ENCODE measurements at places on chromosomes 13 and 19.

DNA sequence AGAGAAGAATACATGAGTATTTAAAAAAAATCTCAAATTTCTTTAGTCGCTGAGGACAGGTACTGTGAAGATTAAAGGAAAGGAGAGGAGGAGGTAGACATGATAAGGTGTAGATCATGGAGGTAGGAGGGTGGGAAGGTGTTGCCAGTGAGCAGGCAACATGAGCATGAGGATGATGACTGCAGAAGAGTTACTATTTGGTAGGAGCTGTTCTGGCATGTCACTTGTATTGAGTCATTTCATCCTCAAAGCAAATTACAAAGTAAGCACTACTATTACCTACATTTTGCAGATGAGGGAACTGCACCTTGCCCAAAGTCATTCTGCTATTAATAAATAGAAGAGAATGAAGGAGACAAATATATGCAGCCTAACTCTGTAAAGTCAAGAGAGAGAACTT is 435.8 kb upstream of the KLF12 start:
- DNase-seq: no peak

DNA sequence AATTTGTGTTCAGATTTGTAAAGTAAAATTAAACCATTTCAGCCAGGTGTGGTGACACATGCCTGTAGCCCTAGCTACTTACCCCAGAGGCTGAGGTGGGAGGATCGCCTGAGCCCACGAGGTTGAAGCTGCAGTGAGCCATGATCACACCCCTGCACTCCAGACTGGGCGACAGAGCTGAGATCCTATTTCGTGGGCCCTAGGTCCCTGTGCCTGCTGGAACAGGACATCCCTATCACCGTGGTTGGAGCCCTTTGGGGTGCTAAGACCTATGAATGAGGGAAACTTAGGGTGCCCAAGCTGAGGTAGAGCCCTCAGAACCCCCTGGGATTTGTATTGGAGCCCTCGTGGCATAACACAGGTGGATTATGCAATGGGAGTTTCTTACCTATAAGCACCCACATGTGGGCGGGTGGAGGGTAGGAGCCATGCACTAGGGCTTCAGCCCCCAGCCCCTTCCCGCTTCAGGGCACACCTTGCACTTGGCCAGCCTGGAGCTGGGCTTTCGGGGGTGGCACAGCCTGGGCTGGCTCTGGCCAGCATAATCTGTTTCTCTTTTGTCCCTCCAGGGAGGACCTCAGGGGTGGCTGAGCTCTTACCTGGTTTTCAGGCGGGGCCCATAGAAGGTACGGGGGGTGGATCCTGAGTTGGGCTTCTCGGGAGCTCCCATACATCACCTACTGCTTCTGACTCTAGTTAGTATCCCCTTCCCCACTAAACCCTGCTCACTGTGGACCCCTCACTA is 7.2 kb upstream of the USF2 start:
- DNase-seq: no peak

- peak; percentile 37 for DNase-seq
These were observed 11.0 kb upstream of the JUND start for GRCh38 chr19:18292462-18292809.

DNA sequence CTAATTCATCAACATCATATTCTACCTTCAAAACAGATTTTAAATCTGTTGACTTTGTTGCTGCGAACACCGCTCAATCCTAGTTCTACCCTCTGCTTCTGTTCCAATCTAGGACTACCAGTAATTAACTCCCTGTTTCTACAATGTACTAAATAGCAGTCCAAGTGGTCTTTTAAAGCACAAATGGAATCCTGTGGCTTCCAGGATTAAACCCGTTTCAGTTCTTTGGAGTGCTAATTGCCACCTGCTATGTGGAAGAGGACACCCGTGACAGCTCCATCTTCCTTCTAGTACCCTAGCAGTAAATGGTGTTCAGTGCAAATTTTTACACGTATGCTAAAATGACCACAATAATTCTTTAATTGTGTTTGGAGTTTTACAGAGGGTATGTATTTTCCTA is 232.1 kb downstream of the TDRD3 start:
- no peak for DNase-seq

DNA sequence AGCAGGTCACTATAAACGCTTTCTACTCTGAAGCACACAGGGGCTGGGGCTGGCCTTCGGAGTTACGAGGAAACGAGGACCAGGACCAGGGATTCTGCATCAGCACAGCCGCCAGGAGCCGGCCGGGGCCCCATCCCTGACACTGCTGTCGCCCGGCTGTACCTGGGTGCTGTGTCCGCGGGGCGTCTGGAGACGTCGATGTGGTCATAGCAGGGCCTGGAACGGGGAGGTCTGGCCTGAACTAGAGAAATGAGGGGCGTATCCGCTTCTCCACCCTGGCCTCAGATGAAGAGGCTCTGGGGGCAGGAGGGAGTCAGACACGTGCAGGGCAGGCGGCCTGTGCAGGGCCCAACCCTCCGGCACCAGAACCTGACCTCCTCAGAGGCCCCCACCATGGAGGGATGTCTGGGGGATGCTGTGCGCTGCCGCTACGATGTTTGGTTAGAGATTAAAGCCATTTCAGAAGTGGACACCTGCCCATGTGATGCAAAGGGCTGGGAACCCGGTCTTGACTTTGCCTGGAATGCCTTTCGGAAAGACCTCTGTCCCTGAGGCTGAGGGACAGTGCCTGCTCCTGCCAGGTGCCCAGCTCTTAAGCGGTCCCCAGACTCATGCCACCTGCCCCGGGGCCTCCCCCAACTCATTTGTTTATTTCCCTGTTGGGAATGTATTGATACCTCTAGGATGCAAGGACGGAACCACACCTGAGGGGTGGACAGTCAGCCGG is 21.4 kb downstream of the GAS6 start:
- no peak for DNase-seq

DNA sequence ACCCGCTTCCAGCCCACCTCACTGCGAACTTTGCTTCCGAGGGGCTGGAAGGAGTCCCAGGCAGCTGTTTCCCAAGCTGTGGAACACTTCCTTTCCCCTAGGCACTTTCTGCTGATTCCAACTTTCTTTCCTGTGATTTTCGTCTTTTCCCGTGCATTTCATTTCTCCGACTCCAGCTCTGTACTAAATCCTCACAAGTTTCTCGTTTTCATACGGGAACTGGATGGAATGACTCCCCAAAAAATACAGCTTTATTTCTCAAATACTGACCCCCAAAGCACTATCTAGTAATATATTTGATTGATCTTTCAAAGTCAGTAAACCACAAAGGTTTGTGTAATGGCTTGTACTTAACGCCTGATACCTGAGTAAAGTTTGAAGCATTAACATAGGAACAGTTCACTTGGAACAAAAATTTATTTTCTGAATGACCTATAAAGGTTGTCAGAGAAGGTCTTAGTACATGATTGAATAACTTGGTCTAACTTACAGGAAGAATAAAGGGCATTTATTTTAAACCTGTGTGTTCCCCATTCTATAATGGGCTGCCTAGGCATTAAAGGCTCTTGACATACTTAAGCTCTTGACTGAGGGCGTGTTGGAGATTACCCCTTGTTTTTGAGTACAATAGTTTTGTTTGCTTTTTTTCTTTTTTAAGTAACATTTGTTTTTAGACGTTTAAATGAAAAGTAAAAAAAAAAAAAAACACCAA is 1.3 kb upstream of the PCDH9 start:
- no peak for DNase-seq

- no peak for DNase-seq
These were observed 2.1 kb downstream of the KCNK6 start for GRCh38 chr19:38321646-38322196.

GRCh38 chr19:34681478-34681877 is 4.0 kb downstream of the ZNF302 start:
- DNase-seq: no peak

DNA sequence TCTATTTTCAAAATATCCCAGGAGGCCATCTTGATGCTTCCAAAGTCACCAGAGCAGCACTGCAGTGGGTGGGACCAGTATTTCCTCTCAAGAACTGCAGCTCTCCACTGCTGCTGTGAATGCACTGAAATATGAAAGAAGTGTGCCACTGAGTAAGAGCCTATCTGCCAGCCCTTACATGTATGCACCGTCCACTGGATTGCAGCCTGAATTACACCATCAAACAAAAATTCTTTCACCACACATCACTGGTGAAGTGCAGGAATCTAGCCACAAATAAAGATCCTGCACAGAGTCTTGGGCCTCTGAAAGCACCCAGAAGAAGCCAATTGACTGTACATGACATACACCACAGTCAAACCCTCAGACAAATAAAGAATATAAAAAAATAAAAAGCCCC is 249.0 kb downstream of the LHFPL6 start:
- no peak for DNase-seq

GRCh38 chr19:55383279-55384130 is 587 bp downstream of the TMEM238 start:
- peak; percentile 57 for DNase-seq

DNA sequence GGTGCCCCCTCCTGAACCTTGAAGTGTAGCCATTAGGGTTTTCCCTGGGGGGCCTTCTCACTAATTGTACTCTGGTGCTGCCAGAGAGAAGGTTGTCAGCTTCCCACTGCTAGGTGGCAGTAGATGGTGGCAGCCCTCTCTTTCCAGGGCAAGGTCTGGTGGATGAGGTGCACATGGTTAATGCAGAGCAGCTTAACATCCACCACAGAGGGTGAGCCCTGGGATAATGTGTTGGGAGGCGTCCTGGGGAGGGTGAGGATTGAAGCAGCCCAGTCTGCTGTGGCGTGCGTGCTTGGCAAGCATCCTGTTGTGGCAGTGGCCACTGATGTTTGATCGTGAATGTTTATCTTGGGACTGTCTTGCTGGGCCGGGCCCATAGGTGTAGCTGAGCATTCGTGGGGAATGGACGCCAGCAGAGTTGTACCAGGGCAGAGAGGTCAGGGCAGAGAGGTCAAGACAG is 5.8 kb downstream of the EGLN2 start:
- DNase-seq: no peak

- no peak for DNase-seq
These were observed 54.0 kb upstream of the F7 start for GRCh38 chr13:113051641-113052040.

- peak; percentile 50 for DNase-seq
These were observed 16.3 kb downstream of the CILP2 start for GRCh38 chr19:19554074-19555023.

DNA sequence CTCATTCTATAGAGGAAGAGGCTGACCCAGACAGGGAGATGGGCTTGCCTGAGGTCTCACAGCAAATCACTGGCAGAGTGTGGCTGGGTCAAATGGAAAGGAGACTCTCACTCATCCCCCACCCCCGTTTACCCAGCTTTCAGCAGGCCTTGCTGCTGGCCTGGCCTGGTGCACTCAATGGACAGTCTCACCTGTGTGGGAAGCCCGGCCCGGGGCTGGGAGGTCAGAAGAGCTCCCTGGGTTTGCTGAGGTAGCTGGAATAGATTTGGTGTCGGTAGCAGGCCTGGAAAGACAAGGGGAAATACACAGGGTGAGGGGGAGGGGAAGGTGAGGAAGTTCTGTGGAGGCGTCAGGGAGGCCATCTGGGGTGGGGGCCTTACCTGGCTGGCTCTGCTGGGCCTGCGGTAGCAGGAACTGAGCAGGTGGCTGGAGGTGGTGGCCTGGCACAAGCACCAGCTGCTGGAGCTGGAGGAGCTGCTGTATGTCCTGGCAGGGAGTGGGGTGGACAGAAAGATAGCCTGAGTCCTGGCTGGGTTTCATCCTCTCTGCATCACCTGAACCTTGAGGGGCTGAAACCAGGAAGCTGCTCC is 23.5 kb downstream of the ZNF574 start:
- no peak for DNase-seq

GRCh38 chr13:53160211-53160610 is 131.6 kb downstream of the OLFM4 start:
- DNase-seq: no peak

DNA sequence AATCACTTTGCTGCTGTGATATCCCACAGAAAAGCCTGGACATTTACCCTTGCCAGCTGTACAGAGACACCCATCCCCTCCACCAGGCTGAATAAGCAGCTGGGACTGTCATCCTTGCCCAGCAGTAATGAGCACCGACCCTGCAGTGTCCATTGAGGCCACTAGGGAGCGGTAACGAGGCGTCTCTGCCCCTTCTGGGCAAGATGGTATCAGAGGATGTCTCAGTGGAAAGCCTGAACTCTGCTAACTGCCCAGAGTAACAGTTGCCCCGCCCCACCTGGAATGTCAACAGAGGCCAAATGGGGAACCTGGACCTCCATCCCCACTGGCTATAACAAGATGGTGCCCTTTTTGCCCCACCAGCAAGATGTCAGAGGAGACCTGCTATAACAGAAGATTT is 22.8 kb upstream of the CEACAM20 start:
- no peak for DNase-seq

- DNase-seq: no peak
These were observed 47.4 kb downstream of the TNFRSF19 start for GRCh38 chr13:23617551-23618024.

- DNase-seq: no peak
These were observed 121.9 kb upstream of the GJB6 start for GRCh38 chr13:20353973-20354372.

DNA sequence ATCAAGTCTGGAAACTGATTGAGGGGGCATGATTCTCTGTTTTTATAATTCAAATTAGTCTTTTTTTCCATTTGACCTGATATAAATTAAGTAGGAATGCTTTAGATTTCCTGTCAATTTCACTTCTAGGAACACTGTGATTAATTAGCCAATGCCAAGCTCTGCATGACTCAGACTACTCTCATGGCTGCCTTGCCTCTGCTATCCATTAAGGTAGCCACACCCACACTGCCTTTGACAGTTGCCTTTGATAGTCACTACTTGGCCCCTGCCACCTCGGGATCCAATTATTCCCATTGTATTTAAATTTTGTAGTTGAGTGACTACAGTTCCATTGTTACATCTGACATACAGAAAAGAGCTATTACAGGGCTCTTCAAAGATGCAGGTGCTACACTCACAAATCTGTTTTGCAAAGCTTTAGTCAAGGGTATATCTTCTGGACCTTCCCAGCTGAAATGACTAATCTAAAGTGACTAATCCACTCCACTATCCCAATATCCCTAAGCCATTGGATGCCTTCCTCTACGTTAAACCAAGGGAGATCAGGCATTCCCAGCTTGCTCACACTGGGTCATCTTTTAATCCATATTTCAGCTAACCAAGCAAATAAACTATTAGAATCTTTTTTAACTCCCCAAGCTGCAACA is 1193.1 kb upstream of the MIR17HG start:
- DNase-seq: no peak

DNA sequence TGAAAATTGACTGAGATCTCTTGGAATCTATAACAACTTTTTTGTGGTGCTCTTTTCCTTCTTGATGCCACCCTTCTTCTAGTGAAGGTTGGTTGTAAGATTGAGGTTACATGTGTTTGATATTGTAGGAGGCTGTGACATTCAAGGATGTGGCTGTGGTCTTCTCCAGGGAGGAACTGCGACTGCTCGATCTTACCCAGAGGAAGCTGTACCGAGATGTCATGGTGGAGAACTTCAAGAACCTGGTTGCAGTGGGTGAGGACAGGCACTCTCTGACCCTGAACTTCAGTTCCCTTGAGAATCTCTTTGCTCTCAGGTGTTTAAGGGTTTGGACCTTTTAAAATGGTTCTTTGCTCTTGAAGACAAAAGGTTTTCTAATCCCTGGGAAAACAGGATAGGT is 16.0 kb downstream of the ZNF227 start:
- no peak for DNase-seq
